ENCODE measurements at places on chromosomes 12 and 14.
A peak's percentile ranks its signal among the peaks of the same experiment; 100 is the strongest.

GRCh38 chr12:103679421-103680170 is 92.5 kb downstream of the STAB2 start:
- no peak for DNase-seq

DNA sequence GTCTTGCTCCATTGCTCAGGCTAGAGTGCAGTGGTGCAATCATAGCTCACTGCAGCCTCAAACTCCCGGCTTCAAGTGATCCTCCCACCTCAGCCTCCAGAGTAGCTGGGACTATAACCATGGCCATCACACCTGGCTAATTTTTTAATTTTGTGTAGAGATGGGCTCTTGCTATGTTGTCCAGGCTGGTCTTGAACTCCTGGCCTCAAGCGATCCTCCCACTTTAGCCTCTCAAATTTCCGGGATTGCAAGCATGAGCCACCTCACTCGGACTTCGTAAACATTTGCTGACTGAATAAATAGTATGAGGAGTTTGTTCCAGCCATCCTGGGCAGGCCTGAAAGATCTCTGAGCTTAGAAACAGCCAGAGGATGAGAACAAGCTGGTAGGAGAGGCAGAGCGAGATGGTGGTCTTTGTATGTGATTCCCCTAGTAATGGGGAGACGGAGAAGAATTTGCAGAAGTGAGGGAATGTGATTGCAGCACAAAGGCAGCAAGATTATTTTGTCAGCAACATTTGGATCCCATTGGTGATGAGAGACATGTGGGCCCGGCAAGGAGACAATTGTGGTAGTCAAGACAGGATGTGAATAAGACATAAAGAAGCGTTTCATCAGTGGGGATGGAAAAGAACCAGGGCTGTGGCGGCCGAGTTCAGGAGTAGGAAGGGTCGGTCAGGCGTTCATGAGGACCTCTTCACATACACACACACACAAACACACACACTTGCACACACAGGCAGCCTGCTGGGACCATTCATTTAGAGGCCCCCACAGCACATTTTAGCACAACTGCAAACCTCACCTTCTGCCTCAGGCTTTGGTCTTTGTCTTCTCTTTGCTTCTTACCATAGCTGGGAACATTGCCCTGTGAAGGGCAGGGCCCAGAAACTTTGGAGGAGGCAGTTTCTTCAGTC is 155.5 kb downstream of the ZFP36L1 start:
- DNase-seq, result no peak

- no peak for DNase-seq
Observed at GRCh38 chr12:77555074-77555473, 275.6 kb upstream of the NAV3 start.

DNA sequence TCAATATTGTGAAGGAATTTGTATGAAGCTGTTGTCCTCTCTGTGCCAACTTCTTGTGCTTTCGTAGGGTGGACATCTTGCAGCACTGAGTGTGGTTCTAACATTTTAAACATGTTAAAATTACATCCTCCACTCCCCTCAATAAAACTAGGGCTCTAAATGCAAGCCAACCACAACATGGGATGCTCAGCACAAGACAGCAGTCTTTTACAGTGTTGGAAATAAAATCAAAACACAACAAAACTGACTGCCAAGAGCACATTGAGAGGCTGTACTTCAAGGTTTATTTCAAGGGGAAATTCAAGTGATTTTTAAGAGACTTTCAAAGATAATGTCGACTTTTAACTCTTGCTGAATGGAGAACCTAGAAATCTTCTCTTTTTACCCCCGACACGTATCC is 396.9 kb downstream of the TMTC2 start:
- no peak for DNase-seq

- no peak for DNase-seq
Observed at GRCh38 chr14:88516861-88517357, 37.9 kb downstream of the PTPN21 start.

- DNase-seq, result no peak
Observed at GRCh38 chr12:10941369-10941768, 2.3 kb upstream of the TAS2R14 start.

GRCh38 chr12:109815757-109816617 is 17.2 kb downstream of the TRPV4 start:
- DNase-seq, result no peak

DNA sequence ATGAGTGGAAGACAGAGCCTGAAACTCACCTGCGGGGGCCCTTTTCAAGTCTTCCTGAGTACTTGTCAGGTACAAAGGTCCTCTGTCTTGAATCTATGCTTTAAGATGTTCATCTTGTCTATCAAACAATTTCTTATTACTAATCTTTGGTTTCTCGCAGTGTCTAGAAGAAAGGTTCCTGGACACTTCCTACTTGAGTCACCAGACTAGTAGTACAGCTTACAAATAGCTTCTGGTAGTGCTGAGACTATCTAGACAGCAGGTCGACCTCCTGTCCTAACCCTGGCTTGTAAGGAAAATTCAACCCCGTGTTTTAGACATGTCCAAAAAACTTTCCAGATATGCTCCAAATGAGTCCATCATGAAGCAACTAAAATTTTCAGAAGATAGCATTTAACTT is 11.2 kb upstream of the ARID2 start:
- no peak for DNase-seq

GRCh38 chr12:97324471-97324870 is 138.1 kb upstream of the RMST start:
- no peak for DNase-seq

DNA sequence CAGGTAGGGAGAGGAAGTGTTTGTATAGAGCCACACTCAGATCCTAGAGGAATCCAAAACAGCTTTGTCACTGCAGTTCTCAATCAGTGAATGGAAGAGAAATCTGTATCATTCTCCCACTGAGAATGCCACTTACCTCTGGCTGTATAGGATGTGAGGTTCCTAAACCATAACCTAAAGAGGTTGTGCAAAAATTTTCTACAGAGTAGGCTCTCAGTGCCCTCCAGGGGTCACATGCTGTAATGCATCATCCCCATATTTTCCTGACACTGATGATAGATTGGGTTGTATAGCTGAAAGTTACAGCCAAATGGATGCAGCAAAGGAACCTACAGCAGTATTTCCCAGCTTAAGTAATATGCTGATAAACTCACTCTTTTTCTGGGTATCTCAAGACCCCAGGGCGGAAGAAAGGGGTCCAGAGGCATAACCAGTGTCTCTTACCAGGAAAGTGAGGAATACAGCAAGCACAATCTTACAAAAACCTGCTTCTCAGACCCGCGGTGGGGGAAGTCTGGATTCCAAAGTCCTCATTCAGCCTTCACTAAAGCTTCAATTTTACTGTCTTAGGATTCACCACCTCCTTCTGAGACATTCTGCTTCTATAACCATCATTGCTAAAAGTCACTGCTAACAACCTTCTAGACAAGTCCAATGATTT is 3.8 kb downstream of the BCDIN3D start:
- peak; percentile 65 for DNase-seq

DNA sequence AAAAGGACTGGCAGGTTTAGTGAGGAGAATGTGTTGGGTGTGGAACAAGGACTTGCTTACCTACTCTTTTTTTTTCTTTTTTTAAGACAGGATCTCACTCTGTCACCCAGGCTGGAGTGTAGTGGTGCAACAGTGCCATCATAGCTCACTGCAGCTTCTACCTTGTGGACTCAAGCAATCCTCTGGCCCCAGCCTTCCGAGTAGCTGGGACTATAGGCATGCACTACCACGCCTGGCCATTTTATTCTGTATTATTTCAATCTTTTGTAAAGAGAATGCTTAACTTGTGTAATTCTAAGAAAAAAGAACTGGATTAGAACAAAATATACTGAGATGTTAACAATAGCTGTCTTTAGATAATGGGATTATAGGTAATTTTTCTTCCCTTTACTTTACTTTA is 1.9 kb upstream of the VRTN start:
- no peak for DNase-seq

- DNase-seq, result no peak
Observed at GRCh38 chr12:25152055-25152454, 42.9 kb downstream of the DNAI7 start.

GRCh38 chr14:52876806-52877205 is 74.0 kb downstream of the FERMT2 start:
- no peak for DNase-seq

GRCh38 chr12:6532927-6533652 is 1.2 kb upstream of the GAPDH start:
- peak; percentile 46 for DNase-seq

- no peak for DNase-seq
Observed at GRCh38 chr12:71476513-71476912, 36.9 kb downstream of the LGR5 start.

- no peak for DNase-seq
Observed at GRCh38 chr14:22046063-22046462, 372.4 kb upstream of the OR4E1 start.

DNA sequence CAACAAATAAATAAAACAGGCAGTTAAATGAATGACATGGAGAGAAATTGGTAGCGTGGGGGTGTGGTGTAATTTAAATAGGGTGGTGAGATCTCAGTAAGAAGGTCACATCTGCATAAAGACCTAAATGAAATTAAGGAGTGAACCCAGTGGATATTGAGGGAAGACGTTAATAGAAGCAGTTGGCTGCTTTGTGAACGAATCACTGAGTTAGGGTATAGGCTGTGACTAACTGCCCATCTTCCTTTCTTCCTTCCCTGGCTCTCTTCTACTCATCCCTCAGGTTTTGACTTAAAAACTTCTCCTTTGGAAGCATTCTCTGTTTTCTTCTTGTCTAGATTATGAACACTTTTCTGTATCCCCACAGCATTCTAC is 64.7 kb downstream of the BTG1 start:
- no peak for DNase-seq

- DNase-seq, result peak; percentile 54
Observed at GRCh38 chr12:19243551-19243950, 114.0 kb downstream of the PLEKHA5 start.

DNA sequence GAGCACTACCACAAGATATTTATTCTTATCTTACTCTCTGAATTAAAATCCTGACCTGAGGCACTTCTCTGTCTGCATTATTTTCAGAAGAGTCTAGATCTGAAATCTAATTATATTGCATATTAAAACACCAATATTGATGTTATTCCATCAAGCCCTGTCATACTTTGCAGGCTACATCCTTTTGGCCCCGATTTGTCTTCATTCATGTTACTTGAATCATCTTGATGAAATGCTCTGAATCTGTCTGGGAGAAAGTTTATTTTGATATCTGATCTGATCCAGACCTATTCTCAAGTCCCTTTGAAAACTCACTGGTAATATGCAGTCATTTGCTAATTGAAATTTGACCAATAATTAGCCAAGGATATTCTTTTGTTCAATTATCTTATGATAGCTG is 79.9 kb downstream of the BBS10 start:
- no peak for DNase-seq

DNA sequence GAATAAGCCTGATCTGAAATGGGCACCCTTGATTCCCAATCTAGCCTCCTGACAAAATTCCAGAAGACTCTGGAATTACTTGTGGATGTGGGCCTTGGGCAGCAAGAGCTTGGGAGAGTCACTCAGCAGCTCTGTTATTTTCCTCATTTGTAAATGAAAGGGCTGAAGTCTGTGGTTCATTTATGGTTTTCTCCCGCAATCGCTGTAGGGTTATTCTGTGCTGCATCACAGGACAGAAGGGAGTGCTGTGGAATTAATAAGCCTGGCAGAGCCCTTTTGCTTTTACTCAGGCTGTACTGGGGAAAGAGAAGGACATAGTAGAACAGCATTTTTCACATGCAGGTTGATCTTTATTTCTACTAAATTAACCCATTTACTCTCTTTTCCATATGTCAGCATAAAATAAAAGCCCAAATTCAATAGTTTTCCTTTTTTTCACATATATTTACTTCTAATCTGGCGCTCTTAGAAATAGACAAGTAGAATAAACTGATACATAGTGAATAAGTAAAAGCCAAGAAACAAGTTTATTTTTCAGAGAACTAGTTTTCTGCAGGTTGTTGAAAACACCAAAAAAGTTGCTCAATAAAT is 49.2 kb downstream of the DUSP16 start:
- no peak for DNase-seq

DNA sequence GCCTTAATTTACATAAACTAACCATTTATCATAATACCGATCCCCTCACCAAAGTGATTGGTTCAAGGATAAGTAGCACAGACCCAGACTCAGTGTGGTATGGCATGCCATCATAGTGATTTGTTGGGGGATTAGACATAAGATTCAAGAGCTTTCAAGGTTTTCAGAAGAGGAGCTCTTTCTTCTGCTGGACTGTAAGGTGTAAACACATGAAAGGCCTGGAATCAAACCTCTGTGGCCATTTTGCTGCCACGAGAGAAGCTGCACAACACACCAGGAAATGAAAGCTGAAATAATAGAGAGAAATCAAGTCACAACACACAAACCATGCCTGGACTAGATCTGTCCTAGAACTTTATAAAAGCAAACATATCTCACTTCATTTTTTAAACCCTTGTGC is 30.8 kb downstream of the BTG1 start:
- DNase-seq, result no peak

GRCh38 chr14:67653651-67654280 is 20.7 kb downstream of the VTI1B start:
- DNase-seq, result no peak

DNA sequence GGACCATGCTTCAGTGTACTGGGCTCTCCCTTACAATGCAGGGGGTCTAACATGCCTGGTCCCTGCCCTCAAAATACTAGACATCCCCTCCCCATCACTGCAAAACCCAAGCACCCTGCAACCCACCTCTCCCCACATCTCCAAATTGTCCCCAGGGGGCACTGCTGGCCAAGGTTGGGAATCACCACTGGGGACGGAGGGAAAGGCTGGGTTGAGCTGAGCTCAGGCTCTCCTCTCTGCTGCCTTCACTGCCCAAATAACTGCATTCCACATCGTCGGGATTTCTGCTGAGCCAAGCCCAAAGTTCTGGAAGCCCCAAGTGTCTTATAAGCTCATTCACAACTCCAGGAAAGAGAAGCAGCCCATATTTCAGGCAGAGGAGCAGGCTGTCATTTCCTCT is 69.6 kb downstream of the NT5DC3 start:
- DNase-seq, result peak; percentile 28

DNA sequence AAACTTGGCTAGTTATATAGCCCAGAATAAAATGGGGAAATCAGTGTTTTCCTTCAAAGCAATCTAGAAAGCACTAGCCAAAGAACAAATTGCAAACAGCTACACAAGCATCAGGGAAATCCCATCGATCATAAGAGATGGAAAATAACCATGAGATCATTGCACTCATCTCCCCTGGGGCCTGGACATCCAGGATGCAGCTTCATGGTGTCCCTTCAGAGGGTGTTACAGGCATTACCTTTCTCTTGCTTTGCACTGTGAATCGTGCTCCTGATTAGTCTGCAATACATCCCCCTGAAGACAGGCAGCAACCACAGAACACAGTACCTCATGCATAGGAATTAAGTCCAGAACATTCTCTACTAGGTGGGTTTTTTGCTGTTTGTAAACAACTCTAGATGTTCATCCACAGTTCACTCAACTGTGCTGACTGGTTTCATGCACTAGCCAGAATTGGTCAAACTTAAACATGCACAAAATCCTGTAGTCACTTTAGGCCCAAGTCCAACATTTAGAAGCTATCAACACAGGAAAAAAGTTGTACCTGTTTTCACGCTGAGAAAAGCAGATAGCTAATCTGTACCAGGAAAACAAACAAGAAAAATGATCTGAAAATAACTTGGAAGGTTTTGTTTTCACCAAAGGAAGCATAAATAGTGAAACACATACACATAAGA is 120.1 kb downstream of the ZFP36L1 start:
- no peak for DNase-seq

- no peak for DNase-seq
Observed at GRCh38 chr12:113232089-113232839, 11.0 kb downstream of the TPCN1 start.

- no peak for DNase-seq
Observed at GRCh38 chr12:40105265-40105514, 691 bp downstream of the SLC2A13 start.

- no peak for DNase-seq
Observed at GRCh38 chr14:33126433-33126832, 187.8 kb downstream of the NPAS3 start.

- no peak for DNase-seq
Observed at GRCh38 chr14:35122696-35123387, 490 bp downstream of the PRORP start.
